ENCODE measurements at places on chromosomes 12 and 14.

GRCh38 chr12:132084621-132085290 lies 59.4 kb downstream of the DDX51 start:
- peak; percentile 20 for DNase-seq

DNA sequence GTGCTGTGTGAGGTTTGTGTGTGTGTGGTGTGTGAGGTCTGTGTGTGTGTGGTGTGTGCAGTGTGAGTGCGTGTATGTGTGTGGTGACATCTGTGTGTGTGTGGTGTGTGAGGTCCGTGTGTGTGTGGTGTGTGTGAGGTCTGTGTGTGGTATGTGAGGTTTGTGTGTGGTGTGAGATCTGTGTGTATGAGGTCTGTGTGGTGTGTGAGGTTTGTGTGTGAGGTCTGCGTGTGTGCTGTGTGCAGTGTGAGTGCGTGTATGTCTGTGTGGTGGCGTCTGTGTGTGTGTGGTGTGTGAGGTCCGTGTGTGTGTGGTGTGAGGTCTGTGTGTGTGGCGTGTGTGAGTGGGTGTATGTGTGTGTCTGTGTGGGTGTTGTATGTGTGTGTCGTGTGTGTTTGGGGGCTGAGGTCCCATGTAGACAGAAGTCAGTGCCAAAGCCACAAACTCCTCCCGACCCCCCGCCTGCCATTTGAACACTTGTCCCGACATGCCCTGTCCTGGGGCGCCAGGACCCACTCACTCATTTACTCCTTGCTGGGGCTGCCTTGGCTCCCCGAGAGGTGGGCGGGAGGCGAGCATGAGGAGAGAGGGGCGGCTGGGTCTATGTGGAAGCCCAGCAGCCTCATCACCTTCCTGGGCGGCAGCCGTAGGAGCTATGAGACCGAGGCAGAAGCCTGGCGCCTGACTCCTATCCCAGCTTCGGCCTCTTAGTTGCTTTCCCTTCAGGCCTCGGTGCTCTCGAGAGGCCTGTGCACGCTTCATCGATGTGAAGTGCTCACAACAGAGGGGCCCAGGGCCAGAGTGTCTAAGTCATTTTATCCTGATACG lies 20.5 kb downstream of the RILPL1 start:
- DNase-seq = no peak

DNA sequence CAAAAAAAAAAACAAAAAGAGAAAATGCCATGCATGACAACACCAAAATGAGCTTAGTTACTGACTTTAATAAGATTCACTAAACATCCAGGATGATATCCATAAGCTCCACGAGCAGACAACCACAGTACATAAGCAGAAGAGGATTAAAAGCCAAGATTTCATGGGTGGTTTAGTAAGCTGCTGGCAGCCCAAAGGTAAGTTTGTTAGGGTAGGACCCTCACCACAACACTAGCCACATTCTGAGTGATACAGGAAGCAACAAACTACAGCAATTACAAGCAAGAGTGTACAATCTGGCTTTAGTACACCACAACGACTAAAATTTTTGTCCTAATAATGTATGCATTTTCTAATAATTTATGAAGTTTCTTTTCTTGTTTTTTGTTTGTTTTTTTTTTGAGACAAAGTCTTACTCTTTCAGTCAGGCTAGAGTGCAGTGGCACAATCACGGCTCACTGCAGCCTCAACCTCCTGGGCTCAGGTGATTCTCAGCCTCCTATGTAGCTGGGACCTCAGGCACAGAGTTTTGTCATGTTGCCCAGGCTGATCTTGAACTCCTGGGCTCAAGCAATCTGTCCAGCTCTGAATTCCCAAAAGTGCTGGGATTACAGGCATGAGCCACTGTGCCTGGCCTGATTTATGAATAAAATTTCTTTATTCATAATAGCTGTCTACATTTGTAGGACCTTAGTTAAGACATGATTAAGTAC lies 221.4 kb downstream of the MED13L start:
- DNase-seq = no peak

- no peak for DNase-seq
Measured at GRCh38 chr12:54173906-54174471, 14.8 kb downstream of the SMUG1 start.

- no peak for DNase-seq
Measured at GRCh38 chr12:132393991-132394949, 64.9 kb upstream of the GALNT9 start.

DNA sequence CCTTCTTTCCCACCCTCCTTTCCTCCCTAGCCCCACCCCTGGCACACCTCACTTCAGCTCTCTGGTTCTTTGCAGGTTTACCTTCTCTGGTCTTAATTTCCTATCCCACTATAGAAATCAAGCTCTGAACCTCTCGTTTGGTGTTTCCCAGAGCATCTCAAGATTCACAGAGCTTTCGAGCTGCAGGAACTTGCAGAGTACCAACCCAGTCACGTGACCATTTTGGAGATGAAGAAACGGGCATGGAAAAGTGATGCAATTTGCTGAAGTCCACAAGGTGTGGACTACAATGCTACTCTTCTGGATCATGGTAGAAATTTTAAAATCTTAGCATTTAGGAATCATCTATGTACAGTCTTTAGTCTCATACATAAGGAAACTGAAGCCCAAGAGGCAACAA lies 205.8 kb downstream of the NTF3 start:
- DNase-seq = no peak

- no peak for DNase-seq
Measured at GRCh38 chr12:17992002-17992656, 97.9 kb downstream of the RERGL start.

DNA sequence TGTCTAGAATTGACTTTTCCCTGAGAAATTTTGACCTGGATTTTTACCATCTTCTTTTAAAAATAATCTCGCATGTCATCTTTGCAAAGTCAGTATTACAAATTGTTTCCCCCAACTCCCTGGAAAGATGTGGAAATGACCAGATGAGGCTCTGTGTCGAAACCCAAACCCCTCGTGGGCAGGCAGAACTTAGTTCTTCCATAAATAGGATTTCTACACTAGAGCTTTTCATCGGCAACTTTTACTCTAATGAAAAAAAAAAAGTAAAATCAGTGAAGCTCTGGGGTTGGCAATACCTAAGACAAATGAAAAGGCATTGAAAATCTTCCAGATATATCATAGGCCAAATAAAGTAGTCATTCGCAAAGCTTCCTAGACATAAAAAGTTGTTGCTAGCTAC lies 17.0 kb downstream of the SSPN start:
- no peak for DNase-seq

- no peak for DNase-seq
Measured at GRCh38 chr12:98238515-98239130, 276.8 kb upstream of the TMPO start.

- DNase-seq = no peak
Measured at GRCh38 chr12:51643951-51644350, 52.9 kb downstream of the SCN8A start.

GRCh38 chr12:15627995-15628945 lies 160.9 kb downstream of the EPS8 start:
- no peak for DNase-seq

DNA sequence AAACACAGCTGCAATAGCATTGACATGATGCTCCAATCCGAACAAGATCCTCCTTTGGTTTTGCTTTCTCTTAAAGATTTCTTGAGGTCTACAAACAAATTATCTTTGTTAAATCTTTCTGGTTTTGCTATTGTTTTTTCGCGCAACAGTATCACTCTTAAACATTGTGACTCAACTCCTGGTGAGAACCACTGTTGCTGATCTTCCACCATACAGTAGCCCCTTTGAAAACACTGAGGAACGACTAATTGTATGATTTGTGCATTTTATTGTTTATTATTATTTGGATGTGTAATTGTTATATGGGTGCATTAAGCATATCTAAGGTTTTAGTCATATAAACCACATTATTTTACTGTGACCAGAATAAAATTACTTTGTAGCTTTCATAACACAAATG lies 282.8 kb downstream of the EGLN3 start:
- no peak for DNase-seq

- DNase-seq = no peak
Measured at GRCh38 chr14:51484485-51484884, 167.2 kb upstream of the FRMD6 start.

GRCh38 chr12:2535583-2536204 lies 259.1 kb upstream of the FKBP4 start:
- DNase-seq = no peak

DNA sequence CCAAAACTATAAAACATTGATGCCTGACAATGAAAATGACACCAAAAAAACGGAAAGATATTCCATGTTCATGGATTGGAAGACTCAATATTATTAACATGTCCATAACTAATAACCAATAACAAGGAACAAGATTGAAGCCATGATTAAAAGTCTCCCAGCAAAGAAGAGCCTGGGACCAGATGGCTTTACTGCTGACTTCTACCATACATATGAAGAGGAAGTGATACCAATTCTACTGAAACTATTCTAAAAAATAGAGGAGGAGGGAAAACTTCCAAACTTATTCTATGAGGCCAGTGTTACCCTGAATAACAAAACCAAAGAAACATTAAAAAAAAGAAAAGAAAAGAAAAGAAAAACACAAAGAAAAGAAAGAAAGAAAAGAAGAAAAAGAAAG lies 54.6 kb upstream of the ATF7IP start:
- DNase-seq = no peak

DNA sequence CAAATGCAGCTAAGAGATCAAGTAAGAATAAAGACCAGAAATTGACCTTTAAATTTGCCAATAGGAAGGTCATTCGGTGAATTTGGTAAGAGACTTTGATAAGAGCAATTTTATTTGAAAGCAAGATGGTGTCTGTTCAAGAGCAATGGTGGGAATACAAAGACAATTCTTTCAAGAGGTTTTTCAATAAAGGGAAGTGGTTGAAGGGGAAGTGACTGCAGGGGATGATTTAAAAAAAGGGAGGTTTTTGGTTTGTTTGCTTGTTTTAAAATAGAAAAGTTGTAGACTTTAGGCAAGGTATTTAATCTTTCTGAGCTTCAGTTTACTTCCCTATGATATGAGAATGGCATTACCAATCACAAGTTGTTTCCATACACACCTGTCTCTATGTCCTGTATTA lies 4.3 kb upstream of the APPL2 start:
- DNase-seq = no peak

GRCh38 chr12:126397071-126397581 lies 1331.9 kb downstream of the AACS start:
- no peak for DNase-seq

GRCh38 chr12:32949815-32950214 lies 53.2 kb upstream of the PKP2 start:
- DNase-seq = no peak

DNA sequence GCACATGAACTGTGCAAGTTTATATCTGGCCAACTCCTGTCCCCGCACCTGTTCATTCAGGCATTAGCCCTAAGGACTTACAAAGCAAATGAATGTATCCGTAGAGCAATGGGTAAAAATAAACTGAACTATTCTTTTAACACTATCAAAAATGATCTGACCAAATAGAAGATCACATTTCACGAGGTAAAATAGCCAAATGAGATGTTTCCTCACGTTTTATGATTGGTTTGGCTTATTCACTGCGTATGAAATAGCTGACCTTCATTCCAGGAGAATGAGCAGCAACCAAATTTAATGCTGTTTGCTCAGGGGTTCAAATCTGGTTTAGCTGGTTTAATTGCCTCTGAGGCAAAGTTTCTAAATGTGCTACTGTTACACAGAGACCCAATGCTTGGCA lies 216.0 kb upstream of the EEA1 start:
- no peak for DNase-seq

- DNase-seq = no peak
Measured at GRCh38 chr12:19946550-19946949, 421.8 kb upstream of the PDE3A start.

DNA sequence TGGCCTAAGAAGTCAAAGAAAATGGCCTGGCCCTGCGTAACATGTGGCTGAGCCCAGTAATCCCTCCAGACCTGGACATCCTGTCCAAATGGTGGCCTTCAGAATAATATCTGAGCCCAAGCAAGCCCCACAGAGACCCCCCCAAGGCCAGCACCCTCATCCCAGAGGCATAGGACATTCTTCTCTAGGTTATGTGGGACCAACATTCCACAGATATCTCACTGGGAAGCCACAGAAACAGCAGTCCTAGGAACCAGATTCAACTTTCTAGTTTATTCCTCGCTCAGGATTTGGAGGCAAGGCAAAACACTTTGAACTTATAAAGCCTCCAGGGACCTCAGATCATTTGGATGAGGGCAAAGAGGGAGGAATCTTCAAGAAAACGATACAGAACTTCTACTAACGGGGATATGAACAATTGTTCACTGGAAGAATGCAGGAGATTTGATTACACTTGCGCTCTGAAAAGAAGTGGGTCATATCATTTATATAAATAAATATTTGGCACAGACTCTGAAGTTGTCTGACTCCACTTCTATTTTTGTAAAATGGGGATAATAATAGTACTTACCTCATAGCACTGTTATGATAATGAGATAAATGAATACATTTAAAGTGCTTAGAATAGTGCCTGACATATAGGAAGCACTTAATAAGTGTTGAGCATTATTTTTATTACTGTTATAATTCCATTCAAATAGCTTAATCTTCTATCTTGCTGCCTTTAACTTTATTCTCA lies 171.5 kb downstream of the NUAK1 start:
- DNase-seq = no peak

DNA sequence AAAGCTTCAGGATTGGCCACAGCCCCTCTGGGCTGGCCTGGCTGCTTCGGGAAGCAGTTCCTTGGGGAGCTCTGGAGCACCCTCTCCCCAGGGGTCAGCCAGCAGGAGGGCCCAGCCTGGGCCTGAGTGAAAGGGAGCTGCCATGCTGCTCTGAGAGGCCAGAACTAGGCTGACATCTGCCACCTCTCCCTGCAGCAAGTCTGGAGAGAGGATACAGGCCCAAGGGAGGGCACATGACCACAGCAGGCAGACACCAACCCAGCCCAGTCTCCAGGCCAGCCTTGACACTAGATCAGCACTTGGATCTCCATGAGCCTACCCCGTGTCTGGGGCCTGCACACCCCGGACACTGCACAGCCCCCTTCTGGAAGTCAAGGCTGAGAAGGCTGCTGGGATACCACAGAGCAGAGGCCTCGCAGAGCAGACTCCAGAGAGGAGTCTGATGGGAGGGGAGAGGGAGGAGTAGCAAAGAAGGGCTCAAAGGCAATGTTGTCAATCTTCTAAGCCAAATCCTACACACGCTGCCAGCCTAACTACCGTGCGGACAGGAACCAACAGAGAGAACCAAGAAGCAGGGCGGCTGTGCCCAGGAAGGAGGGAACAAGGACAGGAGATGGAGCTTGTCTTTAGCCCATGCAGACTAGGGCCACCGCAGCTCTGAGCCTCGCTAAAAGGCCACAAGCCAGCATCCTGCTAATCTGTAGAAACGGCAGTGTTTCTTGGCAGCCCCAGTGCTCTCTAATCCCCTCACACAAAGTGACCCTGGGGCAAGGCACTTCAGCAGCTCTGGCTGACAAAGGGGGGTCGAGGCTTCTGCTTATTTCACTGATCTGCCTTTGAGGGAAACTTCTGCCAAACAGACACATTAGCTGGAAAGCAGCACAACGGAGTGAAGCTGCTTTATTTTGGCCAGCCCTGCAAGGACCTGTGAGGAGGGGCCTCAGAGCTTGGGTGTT lies 12.9 kb downstream of the COL2A1 start:
- no peak for DNase-seq

Measured in activated T-cell treated with anti-CD3 and anti-CD28 coated beads for 1 hour (primary cell).